GM13976 (cell line): ENCODE measurements at places on chromosomes 6 and 20.

GRCh38 chr6:37484786-37485170 lies 14.9 kb downstream of the CCDC167 start:
- no peak for DNase-seq

DNA sequence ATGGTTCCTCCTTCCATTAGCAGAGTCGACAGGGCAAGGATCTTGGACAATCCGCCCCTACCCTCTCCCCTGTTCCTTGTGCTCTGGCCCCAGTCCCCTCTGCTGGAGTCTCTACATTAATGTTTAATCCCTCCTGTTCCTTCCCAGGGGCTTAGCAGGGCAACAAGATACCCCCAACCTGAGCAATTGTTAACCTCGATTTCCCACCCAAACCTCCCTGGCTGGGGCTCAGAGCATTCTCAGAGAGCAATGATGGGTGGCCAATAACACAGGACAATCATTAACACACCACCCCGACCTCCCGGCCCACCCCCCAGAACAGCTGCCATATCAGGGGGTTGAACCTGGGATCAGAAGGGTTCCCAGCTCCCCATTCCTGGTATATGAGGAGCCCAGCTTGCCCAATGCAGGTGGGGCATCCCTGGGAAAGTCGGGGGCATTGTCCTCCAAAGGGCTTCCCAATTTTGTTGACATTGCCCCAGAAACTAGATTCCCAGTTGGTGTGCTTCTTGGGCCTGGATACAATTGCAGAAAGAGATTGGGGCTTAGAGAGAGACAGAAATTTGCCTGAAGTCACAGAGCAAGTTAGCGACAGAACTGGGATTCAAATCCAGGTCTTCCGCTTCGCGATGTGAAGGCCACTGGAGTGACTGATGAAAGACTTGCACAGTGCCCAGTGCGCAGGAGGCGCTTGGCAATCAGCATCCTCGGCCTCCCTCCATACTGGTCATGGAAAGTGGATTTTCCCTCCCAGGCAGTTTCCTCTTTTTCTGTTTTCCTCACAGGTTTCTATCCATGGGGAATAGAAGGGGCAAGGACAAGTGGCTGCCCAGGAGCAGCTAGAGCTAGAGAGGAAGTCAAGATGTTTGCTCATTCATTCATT lies 59.6 kb upstream of the TTPAL start:
- DNase-seq = no peak

DNA sequence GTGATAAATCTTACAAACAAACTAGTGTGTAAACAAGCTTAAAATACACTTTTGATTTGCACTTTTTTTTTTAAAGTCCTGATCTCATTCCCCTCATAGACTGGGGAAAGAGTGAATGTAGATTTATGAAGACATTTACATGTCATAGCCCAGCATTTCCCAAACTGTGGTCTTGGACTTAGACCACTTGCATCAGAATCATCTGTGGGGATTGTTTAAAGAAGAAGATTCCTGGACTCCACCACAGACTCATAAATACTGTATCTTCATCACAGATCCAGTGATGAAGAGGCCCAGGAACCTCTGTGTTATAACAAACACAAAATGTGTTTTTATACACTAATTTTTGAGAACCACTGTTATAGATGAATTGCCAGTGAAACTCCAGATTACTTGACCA lies 99.5 kb downstream of the KCNQ5 start:
- no peak for DNase-seq

DNA sequence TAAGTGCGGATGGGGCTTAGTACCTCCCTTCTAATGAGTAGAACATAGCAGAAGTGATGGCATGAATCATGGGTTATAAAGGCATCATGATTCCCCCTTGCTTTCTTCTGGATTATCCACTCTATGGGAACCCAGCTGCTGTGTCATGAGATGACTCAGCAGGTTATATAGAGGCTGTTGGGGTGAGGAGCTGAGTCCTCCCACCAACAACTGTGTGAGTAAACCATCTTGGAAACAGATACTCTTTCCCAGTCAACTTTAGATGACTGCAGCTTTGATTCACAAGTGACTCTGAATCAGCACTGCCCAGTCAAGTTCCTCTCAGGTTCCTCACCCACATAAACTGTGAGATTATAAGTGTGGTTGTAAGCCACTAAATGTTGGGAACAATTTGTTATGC lies 46.3 kb downstream of the FAM83B start:
- no peak for DNase-seq

- DNase-seq = no peak
Observed at GRCh38 chr20:42098418-42098817, 480.2 kb upstream of the CHD6 start.

DNA sequence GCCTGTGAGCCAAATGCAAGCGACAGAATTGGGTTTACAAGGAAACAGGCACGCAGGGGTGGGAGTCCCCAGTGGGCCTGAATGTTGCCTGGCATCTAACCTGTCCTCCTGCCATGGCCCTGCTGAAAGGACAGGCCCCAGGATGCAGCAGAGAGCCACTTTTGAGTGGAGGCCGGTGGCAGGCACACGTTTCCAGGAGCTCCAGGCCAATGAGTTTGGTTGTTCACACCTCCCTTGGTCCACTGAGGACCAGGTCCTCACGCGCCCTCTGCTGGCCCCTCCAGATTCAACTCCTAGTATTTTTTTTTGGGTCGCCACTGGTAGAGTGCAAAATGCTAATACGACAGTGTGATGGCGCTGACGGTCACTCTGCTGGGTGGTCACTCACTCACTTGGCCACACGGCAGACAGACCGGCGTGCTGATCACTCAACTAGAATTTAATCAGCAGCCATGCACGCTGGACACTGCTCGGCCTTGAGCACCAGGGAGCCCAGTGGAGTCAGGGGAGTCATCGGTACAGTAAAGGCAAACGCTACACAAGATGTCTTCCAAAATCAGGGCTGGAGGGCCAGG lies 81.7 kb upstream of the NFATC2 start:
- DNase-seq = peak; percentile 88

GRCh38 chr20:56422076-56422823 lies 10.2 kb downstream of the CASS4 start:
- DNase-seq = no peak

GRCh38 chr20:31543966-31544598 lies 29.8 kb downstream of the HM13 start:
- DNase-seq = no peak

- no peak for DNase-seq
Observed at GRCh38 chr6:125748406-125749172, 843 bp upstream of the HEY2 start.

DNA sequence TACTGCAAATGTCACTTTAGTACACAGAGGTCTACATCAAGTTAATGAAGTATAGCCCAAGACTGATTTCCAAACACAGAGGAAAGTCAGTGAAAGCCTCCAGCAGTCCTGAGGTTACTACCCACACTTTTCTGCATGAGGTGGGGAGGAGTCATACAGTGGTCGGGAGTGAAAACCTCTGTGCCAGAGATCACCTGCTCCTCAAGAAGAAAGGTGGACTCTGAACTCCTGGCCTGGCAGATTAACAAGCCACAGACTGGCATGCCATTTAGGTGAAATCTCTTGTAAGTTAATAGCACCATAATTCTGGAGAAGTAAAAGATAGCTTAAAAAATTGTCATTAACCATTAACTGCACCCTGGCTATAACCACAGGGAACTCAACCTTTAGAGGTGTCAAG lies 125.0 kb upstream of the LAMP5 start:
- DNase-seq = no peak

DNA sequence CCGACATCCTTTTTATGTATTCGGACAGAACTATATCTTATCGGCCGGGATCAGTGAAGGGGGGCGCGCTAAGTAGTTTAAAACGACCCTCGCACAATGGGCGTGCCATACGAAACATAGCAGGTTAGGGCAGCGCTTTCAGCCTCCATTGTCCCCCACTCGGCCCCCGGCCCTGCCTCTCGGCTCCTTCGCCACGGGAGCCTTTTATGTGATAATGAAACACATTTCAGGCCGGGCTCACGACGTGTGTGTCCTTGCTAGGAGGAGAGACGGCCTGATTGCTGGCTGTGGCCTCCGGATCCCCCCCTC lies 5.3 kb downstream of the FOXA2 start:
- DNase-seq = no peak

DNA sequence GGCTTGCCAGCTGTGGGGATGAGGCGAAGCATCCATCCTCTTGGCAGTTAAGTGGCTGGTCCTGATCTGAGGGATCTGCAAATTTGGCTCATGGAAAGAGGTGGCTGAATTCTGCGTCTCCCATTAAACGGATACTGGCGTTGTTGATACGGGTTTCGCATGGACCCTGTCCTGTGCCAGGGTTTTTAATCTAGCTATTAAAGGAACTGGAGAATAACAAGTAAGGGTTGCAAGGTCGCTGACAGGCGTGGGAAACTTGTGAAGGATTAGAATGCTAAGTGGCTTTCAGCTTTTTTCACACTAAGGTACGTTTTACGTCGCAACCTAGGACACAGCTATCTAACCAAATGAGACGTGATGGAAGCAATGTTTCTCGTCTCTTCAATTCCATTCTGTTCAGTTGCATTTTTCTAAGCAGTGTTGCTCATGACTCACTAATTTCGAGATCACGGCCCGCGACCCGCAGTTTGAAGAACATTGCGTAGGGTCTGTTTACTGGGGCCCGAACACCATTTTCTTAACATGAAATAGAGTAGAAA lies 852 bp downstream of the GMNN start:
- DNase-seq = no peak

DNA sequence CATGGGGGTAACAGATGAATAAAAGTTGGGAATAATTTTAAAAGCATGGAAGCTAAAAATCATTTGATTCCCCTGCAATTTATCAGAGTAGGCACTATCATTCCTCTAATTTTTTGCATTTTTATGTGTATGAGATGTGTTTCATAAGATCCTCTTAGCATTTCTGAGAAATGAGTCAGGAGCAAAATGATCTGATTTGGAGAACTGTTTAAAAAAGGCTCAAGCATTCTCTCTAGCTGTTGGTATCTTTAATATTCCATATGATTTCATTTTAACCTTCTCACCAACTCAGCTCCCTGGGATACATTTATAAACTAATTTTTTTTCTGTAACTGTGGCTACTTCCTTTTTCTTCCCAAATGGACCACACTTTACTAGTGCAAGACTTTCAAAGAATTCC lies 60.9 kb downstream of the MCHR2 start:
- no peak for DNase-seq

GRCh38 chr20:58899512-58899911 lies 47.0 kb downstream of the GNAS start:
- no peak for DNase-seq

DNA sequence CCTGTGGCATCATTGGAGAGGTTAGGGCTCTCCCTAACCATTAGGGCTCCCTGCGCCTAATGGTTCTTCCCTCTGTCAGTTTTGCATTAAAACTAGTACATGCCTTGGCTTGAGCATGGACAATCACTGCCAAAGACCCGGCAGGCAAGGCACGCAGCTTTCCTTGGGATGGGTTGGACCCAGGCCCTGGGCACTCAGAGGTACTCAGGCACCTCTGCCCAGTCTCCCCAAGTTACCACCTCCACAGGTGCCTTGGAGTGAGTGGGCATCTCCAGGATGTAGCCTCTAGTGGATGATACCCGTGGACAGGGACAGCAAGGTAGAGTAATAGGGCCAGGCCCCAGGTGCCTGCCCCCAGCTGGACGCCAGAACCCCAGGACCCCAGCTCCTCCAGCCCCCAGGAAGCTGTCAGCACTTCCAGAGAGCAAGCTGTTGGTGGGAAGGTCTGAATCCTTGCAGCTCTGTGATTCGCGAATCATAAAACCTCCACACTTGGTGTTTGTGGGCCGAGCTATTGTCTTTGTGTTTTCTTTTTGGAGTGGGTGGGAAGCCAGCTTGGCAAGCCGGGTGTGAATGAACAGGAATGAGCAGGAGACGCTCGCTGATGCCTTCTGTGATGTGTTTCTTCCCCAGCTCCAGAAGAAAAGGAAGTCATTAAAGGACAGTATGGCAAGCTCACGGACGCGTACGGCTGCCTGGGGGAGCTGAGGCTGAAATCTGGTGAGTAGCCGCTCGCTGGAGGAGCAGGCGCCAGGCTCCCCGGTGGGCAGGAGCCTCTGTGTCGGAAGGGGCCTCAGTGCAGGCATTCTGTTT lies 35.1 kb downstream of the SYNJ2 start:
- no peak for DNase-seq

DNA sequence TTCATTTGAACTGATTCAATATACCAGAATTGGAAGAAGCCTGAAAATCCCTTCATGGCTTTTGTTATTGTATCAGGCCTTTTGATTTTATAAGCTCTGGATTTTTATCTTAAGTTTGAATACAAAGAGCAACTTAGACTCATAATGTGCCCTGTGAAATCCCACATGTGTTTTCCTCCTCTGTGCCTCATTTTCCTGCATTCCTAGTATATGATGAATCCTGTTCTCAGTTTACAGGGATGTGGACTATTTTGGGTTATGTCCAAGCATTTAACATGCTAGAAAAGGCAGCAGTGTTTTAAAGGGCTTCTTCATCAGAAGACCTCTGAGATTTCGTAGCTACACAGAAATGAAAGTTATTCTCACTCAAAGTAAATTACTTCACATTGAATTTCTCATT lies 455.0 kb downstream of the RFPL4B start:
- DNase-seq = no peak

- no peak for DNase-seq
Observed at GRCh38 chr6:111269401-111269970, 182.2 kb downstream of the SLC16A10 start.

GRCh38 chr6:167094820-167095637 lies 27.9 kb upstream of the CCR6 start:
- DNase-seq = peak; percentile 75

DNA sequence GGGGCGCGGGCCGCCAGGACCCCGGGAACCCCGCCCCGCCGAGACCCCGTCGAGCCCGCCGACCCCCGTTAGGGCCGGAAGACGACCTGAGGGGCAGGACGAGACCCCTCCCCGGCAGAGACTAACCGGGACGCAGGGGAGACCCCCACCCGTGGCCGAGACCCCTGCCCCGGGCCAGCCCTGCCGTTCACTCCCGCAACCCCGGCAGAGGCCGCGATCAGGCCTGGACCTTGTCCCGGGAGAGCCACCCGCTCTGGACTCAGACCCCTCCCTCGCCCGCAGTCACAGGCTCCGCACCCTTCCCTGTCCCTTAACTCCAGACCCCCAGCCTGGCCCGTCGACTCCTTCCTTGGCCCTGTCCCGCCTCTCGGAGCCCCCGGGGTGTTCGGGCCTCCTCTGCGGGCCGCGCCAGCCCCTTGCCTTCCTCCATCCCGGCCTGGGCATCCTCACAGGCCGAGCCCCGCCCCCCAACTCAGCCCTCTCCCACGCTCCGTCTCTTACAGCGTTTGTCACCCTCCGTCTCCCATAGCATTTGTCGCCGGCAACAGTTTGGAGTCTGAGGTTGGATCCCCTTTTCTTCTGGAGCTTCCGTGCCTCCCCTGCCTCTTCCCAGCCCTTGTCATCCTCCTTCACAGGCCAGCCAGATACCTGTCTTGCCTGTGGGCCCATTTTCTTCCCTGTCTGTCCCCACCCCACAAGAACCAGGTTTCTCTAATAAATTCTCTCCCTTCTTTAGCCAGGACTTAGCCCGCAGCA lies 569 bp downstream of the TCEA2 start:
- no peak for DNase-seq

DNA sequence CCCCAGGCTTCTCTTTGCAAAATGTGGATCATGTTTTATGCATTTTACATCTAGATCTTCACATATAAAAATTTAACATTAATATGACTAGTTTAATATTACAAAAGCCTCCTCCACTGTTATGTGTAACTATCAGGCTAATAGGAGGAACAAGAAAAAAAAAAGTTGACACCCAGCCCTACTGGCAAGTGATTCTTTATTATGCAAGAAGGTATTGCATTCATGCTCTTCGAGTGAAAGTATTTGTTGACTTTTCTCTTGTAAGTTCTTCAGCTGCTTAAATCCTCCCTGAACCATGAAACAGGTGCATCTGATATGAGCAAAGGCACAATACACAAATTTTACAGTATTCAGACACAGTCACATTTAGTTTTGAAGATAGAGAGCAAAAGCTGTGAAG lies 716 bp upstream of the HLA-DQB2 start:
- no peak for DNase-seq
